ENCODE measurements at places on chromosomes 4 and X.

- DNase-seq: no peak
Observed at GRCh38 chr4:178612733-178613132, 1170.5 kb upstream of the AGA start.

- no peak for DNase-seq
Observed at GRCh38 chr4:125387770-125388169, 73.0 kb downstream of the FAT4 start.

DNA sequence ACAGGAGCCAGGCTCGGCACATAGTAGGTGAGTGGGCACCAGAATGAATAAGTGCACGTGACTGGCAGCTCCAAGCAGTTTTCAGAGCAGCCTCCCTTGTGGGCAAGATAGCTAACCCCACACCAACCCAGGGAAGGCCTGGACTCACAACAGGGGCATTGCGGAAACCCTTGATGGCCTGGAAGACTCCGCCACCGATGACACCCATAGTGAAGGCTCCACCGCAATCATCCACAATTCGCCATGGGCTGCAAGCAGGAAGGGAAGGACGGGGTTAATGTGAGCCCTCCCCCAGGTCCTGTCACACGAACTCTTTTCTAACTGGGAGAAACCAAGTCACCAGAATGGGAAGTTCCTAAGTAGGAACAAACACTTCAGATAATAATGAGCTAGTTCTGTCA lies 957 bp downstream of the TIMM17B start:
- DNase-seq: no peak

- DNase-seq: no peak
Observed at GRCh38 chr4:15153662-15154061, 151.4 kb downstream of the CPEB2 start.
